GM12892 (cell line): ENCODE measurements at places on chromosomes 5 and 9.

DNA sequence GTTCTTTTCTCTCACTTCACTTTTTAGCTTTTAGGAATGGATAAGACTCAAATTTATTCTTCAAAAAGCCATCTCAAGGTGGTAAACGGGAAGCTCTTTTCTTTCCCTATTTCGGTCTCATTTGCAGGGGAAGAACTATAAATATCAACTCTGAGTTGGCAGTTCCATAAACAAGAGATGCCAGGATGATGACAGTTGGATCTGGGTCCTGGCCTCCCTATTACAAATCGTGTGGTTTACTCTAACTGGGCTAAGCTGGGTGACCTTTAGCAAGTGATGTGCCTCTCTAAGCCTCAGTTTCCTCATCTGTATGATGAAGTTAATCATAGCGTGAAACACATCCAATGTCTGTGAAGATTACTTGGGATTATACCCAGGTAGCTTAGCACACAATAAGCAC lies 44.2 kb downstream of the TLE4 start:
- DNase-seq, result no peak

- no peak for DNase-seq
Measured at GRCh38 chr9:106678273-106678672, 184.7 kb upstream of the ZNF462 start.

DNA sequence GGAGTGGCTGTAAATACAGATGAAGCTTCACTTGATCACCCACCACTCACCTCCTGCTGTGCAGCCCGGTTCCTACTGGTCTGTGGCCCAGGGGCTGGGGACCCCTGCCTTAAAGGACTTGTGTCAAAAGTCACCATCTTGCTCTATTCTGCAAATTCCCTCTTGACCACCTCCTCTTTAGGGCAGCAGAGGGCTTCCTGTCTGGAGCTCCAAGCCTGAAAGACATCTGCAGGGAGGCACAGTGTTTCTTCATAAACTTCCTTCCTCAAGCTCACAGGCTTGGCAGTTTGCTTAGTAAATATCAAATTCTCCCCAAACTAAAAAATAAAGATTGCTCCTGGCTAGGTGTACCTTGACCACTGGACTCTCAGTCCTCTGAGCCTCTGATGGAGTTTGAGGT lies 104.4 kb downstream of the FRMD3 start:
- no peak for DNase-seq

DNA sequence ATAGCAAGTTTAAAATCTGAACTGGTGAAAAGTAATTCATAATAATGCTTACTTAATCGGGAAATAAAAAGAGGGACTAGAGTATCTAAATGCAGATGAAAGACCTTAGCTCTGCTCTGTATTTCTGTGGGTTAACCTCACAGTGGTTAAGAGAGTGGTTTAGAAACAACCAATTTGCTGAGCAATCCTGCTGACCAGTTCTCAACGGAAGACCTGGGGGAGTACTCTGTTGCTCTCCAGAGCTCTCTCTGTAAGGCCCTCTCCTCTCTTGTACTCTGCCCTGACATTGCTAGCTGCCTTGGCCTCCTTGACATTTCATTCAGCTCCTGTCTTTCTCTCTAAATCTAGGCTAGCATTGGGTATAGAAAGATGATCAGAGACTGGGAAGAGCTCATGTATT lies 1186.6 kb upstream of the SEMA6A start:
- no peak for DNase-seq
